ENCODE measurements at places on chromosomes 2 and 18. TPM values are rescaled to one million over a fixed set of nuclear protein-coding genes. Genes with fewer than 3 reads are reported as not detected.
A peak's percentile ranks its signal among the peaks of the same experiment; 100 is the strongest.

Gene CSRNP3
- total RNA-seq, result 2.9 TPM

DNA sequence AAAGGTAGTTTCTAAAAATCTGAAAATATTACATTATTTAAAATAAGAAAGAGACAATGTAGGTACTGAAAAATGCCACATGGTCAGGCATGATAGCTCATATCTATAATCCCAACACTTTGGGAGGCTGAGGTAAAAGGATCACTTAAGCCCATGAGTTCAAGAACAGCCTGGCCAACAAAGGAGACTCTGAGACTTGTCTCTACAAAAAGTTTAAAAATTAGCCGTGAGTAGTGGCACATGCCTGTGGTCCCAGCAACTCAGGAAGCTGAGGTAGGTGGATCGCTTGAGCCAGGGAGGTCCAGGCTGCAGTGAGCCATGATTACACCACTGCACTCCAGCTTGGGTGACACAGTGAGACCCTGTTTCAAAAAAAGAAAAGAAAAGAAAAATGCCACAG, 21.8 kb downstream of the ATAD2B start:
- H3K27ac ChIP-seq, result peak overlapping the region; percentile 48
- H3K36me3 ChIP-seq, result no peaks in the 10 kb centered on the region
- H3K4me1 ChIP-seq, result peaks cover 62% of the 10 kb centered on the region
- no peak for DNase-seq

DNA sequence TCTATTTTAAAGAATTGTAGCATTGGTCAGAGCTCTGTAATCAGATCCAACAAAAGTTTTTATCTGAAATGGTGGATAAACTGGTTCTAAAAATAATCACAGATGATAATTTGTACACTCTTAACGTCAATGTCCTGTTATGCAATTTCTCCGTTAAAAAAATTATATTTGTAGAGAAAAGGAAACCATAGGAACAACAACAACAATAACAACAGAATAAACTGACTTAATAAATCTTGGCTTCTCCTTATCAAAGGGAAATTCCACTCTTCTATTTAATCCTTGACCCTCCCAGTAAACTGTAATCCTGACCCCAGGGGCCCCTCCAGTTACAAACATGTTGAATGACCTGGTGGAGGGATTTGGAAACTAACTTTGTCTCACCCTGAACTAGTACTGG, 78.6 kb upstream of the ZFP36L2 start:
- no peak for DNase-seq
- H3K36me3 ChIP-seq, result no peaks in the 10 kb centered on the region
- H3K27ac ChIP-seq, result peak overlapping the region; percentile 69
- no peaks in the 10 kb centered on the region for H3K27me3 ChIP-seq
- no peak overlapping the region for H3K4me3 ChIP-seq

DNA sequence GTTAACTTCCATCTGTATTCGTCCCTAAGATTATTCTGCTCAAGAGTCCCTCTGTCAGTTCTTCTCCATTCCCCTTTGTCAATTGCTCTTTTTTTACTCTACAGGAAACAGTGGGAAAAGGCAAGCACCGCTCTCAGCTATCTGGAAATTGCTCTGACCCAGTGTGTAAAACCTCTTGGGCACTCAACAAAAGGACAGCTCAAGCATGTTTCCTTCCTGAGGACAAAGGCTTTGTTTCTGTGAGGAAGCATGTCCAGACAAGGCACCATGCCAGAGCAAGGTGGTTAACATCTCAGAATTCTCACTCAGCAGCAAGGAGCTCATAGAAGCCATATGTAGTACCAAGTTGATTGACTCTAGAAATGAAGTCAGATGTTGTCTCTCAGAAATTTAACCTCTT, 735.6 kb downstream of the TSN start:
- no peaks in the 10 kb centered on the region for H3K4me1 ChIP-seq
- no peak for DNase-seq
- H3K4me3 ChIP-seq, result no peak overlapping the region
- no peaks in the 10 kb centered on the region for H3K27me3 ChIP-seq
- no peak overlapping the region for H3K27ac ChIP-seq
- no peaks in the 10 kb centered on the region for H3K36me3 ChIP-seq

Gene MEIS1
- total RNA-seq, result 146 TPM

GRCh38 chr2:58553937-58554336, 312.8 kb upstream of the FANCL start:
- DNase-seq, result no peak
- H3K36me3 ChIP-seq, result no peaks in the 10 kb centered on the region
- H3K27ac ChIP-seq, result no peak overlapping the region
- H3K4me1 ChIP-seq, result no peaks in the 10 kb centered on the region

Gene ASB18
- not detected for total RNA-seq

DNA sequence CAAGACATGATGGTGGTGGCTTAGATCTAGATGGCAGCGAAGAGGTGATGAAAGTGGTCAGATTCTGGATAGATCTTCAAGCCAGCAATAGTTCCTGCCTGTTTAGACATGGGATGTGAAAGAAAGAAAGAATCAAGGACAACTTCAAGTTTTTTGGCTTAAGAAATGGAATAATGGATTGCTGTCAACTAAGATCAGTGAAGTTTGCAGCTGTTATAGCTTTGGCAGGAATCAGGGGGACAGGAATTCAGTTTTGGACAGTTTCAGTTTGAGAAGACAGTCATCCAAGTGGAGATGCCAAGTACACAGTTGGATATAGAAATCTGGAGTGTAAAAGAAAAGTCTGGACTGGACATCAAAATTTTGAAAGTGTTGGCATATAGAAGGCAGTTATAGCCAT, 283.7 kb upstream of the PKDCC start:
- H3K4me1 ChIP-seq, result no peaks in the 10 kb centered on the region
- DNase-seq, result no peak
- no peak overlapping the region for H3K4me3 ChIP-seq
- no peaks in the 10 kb centered on the region for H3K36me3 ChIP-seq
- H3K27ac ChIP-seq, result no peak overlapping the region

DNA sequence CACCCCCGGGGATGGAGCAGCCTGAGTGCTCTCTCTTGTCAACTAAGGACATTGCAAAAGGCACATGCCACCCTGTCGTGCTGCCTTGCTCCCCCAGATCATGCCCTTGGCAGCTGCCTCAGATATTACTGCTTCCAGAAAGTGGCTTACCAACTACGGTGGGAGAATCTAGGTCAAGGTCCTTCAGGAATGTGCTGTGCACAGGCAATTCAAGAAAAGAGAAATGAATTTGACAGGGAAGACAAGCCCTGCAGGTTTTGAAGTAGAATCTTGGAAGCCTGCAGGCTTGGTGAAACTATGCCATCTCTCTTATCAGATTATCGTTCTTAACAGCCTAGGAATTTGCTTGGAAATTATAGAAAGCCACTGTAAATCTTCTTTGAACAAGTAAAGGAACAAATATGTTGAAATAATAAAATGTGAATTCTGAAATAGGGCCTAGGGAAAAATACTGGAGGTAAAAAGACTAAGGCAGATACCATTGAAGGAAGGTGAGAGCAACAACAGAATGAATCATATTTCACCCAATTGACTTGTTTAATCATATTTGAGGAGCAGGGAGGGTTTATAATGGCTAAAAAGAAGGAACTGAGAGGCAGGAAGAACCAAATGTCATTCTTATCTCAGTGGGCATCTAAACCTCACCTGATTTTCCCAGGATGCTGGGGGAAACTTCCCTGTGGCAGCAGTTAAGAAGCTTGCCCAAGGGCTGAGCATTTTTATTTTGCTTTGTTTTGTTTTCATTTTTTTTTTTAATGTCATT, 94.0 kb upstream of the GLS start:
- no peaks in the 10 kb centered on the region for H3K27me3 ChIP-seq
- no peaks in the 10 kb centered on the region for H3K36me3 ChIP-seq
- no peak overlapping the region for H3K27ac ChIP-seq
- peaks cover 14% of the 10 kb centered on the region for H3K4me1 ChIP-seq

- peaks cover 13% of the 10 kb centered on the region for H3K4me1 ChIP-seq
- DNase-seq, result no peak
- no peak overlapping the region for H3K4me3 ChIP-seq
- H3K27me3 ChIP-seq, result no peaks in the 10 kb centered on the region
- H3K36me3 ChIP-seq, result no peaks in the 10 kb centered on the region
- no peak overlapping the region for H3K27ac ChIP-seq
These were observed 90.4 kb downstream of the MRO start for GRCh38 chr18:50729376-50729775.

Gene KLF7
- 40.2 TPM for total RNA-seq

GRCh38 chr2:196279541-196279940, 108.2 kb upstream of the STK17B start:
- no peak overlapping the region for H3K4me3 ChIP-seq
- no peaks in the 10 kb centered on the region for H3K27me3 ChIP-seq
- no peaks in the 10 kb centered on the region for H3K36me3 ChIP-seq
- peaks cover 7% of the 10 kb centered on the region for H3K4me1 ChIP-seq
- H3K27ac ChIP-seq, result no peak overlapping the region

Gene CRYGC
- not detected for total RNA-seq

Gene SP140L
- 6.0 TPM for total RNA-seq

DNA sequence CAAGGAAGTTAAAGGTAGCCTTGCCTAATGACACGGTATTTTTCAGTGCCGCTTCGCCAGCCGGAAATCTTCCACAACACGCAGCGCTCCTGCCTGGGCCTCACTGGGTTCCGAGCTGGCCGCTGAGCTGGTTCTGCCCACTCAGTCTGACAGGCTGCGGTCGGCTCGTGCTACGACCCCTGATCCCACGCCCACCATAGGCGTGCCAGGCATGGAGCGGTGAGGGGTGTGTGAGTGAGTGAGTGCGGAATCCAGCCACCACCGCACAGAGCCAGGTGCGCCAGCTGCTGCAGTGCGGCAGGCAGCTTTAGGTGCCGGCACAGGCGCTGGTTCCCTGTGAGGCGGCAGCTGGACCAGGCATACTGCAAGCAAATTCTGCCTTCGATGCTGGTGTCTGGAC, 407.9 kb downstream of the DCC start:
- H3K36me3 ChIP-seq, result no peaks in the 10 kb centered on the region
- no peak for DNase-seq
- H3K4me3 ChIP-seq, result no peak overlapping the region
- no peak overlapping the region for H3K27ac ChIP-seq
- H3K4me1 ChIP-seq, result no peaks in the 10 kb centered on the region

DNA sequence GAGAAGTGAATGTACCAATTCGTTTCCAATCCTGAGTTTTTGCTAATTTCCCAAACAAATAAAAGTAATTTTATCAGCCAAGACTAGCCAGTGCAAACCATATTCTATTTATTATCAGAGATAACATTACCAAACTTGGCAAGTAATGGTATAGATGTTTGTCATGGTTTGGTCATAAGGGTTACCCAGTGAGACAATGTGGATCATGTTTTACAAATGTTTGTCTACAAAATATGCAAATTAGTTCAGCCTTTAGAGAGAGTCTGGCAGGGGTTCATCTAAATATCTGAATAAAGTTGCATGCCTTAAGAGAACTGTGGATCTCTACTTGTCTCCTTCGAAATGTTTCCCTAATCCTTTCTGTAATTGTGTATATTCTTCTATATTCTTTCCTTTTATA, 152.2 kb downstream of the KCNH7 start:
- no peaks in the 10 kb centered on the region for H3K27me3 ChIP-seq
- H3K36me3 ChIP-seq, result no peaks in the 10 kb centered on the region
- no peaks in the 10 kb centered on the region for H3K4me1 ChIP-seq
- H3K27ac ChIP-seq, result no peak overlapping the region
- DNase-seq, result no peak
- H3K4me3 ChIP-seq, result no peak overlapping the region

DNA sequence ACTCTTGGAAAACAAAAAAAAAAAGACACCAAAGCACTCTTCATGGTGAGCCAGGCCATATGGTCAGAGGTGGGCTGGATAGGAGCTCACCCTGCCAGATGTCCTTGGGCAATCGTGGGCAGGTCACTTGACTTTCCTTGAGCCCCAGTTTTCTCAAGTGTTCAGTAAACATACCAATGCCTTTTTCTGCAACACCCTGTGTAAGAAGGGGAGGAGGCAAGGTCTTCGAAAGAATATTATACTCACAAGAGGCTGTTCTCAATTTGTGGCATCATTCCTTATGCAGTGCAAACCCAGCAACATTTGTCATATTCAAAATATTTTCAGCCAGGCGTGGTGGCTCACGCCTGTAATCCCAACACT, 22.9 kb upstream of the TMEM87B start:
- H3K27ac ChIP-seq, result peak overlapping the region; percentile 59
- peaks cover 18% of the 10 kb centered on the region for H3K4me1 ChIP-seq
- no peaks in the 10 kb centered on the region for H3K36me3 ChIP-seq
- no peaks in the 10 kb centered on the region for H3K27me3 ChIP-seq
- peak; percentile 86 for DNase-seq
- no peak overlapping the region for H3K4me3 ChIP-seq

- H3K4me3 ChIP-seq, result no peak overlapping the region
- peak; percentile 50 for DNase-seq
- H3K4me1 ChIP-seq, result peaks cover 24% of the 10 kb centered on the region
- H3K27ac ChIP-seq, result no peak overlapping the region
- H3K27me3 ChIP-seq, result no peaks in the 10 kb centered on the region
These were observed 59.9 kb upstream of the KCNE4 start for GRCh38 chr2:222992137-222992536.

- DNase-seq, result no peak
- no peaks in the 10 kb centered on the region for H3K36me3 ChIP-seq
- H3K4me1 ChIP-seq, result no peaks in the 10 kb centered on the region
- no peak overlapping the region for H3K4me3 ChIP-seq
- no peak overlapping the region for H3K27ac ChIP-seq
- no peaks in the 10 kb centered on the region for H3K27me3 ChIP-seq
These were observed 5.1 kb downstream of the ITGB6 start for GRCh38 chr2:160194946-160195345.

DNA sequence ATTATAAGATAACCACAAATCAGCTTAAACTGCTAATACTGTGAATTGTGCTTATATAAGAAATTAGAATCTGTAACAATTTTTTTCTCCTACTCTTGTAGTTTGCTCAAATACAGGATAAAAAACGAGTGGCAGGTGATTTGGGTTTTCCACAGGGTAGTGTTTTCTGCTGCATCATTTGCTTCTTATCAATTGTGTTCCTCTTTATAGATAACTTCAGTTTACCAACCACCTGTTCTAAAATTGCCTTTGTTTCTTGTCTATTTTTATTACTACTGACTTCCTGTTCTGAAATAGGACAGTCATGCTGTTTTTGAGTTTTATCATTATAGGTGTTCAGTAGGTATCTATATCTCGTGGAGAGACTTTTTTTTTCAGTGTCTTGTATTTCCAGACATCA, 56.9 kb downstream of the MFSD6 start:
- H3K4me3 ChIP-seq, result no peak overlapping the region
- no peaks in the 10 kb centered on the region for H3K36me3 ChIP-seq
- no peak for DNase-seq
- H3K27me3 ChIP-seq, result no peaks in the 10 kb centered on the region

Gene MAIP1
- 28.1 TPM for total RNA-seq

- no peak overlapping the region for H3K4me3 ChIP-seq
- no peak for DNase-seq
- H3K27ac ChIP-seq, result no peak overlapping the region
- H3K27me3 ChIP-seq, result no peaks in the 10 kb centered on the region
- no peaks in the 10 kb centered on the region for H3K4me1 ChIP-seq
These were observed 237.6 kb downstream of the THSD7B start for GRCh38 chr2:137002896-137003295.

GRCh38 chr2:127225186-127225960, 5.3 kb upstream of the CYP27C1 start:
- H3K27me3 ChIP-seq, result peaks cover 13% of the 10 kb centered on the region
- H3K4me3 ChIP-seq, result no peak overlapping the region
- no peak for DNase-seq
- peaks cover 23% of the 10 kb centered on the region for H3K4me1 ChIP-seq
- no peaks in the 10 kb centered on the region for H3K36me3 ChIP-seq

Data from esophagus muscularis mucosa (tissue), 4 donors.